ENCODE measurements at places on chromosomes 2 and 18.

GRCh38 chr2:230762317-230762896, 49.8 kb downstream of the CAB39 start:
- no peak for DNase-seq

GRCh38 chr18:59897321-59897954, 2.4 kb upstream of the PMAIP1 start:
- DNase-seq: no peak

- no peak for DNase-seq
Observed at GRCh38 chr2:110773401-110773921, 41.1 kb downstream of the ACOXL start.

DNA sequence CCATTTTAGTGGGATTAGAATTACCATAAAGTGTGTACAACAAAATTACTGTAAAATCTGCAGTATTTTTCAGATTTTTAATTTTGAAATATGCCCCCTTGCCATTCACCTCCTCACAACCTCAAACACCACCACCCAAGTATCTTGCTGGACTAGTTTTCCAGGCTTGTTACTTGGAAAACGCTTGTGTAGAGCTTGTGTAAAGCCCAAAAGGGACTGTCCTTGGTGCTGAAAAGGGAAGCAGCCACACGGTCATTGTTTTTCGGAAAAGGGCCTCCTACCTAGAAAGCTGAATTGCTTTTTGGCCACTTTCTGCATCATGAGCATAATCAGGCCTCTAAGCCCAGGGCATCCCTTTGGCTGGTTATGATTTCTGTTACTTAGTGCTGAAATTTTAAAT, 563.4 kb downstream of the LRRTM4 start:
- no peak for DNase-seq

- DNase-seq: no peak
Observed at GRCh38 chr2:128454980-128455720, 136.5 kb upstream of the HS6ST1 start.
